ENCODE measurements at places on chromosomes 2 and 18.
A peak's percentile ranks its signal among the peaks of the same experiment; 100 is the strongest.

GRCh38 chr18:43279015-43279744, 1.9 kb upstream of the SYT4 start:
- no peak for DNase-seq

DNA sequence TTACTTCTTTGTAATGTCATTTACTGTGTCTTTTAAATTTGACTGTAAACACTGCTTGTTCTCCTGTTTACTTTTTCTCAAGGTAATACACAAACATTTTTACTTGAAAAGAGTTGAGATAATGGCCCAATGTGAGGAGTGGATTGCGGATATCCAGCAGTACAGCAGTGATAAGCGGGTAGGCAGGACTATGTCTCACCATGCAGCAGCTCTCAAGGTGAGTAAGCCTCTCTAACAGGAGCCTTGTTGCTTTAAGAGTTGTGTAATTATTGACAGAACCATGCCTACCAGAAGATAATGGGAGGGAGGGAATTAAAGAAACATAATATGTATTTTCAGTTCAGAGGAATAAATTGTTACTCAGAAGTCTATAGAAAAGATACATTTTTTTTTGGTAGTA, 16.5 kb upstream of the TTC27 start:
- no peak for DNase-seq

DNA sequence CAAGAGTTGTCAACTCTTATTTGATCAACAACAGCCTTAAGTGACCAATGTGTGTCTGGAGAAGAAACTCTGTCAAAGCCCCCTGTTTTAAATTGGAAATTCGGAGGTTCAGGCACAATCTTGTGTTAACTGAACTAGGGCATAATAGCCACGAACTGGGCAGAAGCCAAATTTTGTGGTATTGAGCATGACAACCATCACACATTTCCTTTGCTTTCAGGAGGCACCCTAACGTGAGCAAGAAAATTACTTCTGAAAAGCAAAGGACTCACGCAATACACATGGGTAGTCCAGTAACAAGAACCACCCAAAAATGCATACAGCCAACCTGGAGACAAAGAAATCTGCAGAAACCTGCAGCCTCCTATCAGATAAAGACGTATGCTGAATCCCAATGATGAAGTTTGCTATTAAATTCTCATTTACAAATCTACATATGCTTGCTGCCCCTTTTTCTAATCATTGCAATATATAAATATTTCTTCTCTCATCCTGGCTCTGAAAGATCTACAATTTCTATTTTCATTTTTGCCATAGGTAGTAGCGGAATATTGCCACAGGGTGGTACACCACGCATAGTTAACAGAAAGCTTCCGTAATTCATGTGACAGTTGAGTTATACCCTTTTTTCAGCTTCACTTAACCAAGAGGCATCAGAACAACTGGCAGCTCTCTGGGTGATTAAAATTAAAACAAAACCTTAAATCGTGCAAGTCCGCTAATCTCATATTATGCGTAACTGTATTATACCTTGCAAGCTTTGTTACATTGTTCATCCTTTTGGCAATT, 495.8 kb downstream of the NRXN1 start:
- DNase-seq, result no peak

GRCh38 chr2:239822146-239822831, 202.9 kb downstream of the NDUFA10 start:
- DNase-seq, result no peak

- DNase-seq, result no peak
Observed at GRCh38 chr2:43424262-43425207, 171.3 kb downstream of the THADA start.

DNA sequence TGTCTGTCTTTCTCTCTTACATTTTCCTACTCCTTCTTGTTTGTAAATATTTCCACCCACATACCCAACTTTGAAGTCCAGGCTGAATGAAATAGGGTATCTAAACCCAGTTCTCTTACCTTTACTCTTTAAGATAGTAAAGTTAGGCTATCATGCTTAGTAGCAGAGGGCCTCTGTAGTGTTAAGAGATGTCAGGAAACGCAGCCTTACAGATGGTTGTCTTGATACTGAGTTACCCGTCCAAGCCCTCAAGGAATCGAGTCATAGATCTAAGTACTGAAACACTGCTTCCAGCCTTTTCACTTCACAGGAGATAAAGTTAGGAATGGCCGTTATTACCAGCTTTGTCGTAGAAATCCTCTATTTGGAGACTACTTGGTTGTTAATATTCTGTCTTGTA, 24.3 kb downstream of the MRPS9 start:
- no peak for DNase-seq

- no peak for DNase-seq
Observed at GRCh38 chr2:200422071-200422470, 87.8 kb downstream of the KCTD18 start.

DNA sequence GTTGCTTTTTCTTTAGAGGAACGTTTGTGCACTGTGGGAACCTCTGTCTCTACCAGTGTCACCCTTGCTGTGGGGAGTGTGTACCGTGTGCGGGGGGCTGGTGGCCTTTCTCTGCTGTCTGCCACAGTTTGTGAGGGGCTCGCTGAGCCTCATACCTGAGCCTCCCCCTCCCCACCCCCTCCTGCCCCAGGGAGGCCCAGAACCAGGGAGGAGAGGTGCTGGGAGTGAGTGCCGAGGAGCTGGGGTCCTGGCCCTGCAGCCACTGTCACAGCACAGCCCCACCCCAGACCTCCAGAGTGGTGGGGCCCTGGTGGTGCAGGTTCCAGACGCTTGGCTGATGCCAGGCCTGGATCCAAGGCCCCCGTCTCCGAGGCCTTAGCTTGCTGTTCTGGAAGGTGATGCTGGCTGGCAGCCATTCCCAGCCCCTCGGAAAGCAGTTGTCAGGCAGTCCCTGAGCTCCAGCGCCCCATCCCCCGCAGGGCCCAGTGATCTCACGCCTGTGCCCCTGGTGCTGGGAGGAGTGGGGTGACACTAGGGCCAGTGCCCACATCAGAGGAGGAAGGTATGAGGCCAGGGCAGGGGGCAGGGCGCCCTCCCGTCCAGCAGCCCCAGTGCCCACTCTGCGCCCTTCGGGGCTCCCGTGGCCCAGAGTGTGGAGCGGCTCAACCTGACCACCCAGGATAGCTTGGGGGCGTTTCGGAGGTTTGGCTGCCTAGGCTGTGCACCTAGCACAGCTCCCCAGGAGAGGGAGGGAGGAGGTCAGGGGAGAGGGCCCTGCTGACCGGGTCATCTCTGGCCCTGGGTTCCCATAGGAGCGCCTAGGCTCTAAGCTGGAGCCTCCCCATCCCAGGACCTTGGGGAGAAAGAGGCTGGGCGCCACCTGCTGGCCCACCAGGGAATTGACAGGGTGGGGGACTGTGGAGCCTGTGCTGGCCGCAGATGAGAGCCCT, 53.0 kb upstream of the ALPP start:
- DNase-seq, result peak; percentile 46

DNA sequence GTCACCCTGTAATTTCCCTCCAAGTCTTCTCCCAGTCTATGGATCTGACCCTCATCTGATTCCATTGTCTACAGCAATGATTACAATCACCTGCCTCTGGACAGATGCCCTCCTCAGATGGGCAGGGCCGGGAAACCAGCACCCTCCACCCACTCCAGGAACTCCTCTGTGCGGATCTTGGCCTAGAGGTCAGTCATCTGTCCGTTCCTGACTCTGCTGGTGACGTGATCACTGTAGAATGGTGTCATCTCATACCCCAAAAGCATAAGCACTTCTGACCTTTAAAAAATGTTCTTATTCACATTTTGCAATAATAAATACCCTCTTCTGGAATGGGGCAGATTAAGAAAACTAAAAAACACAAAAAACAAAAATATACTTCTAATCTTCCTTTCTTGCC, 29.5 kb upstream of the BZW1 start:
- DNase-seq, result no peak

GRCh38 chr2:25982273-25982967, at the start of gene KIF3C:
Gene KIF3C (minus strand): TSS chr2:25982497. CDS start chr2:25981917, 580 bp downstream.
- DNase-seq, result peak; percentile 74

DNA sequence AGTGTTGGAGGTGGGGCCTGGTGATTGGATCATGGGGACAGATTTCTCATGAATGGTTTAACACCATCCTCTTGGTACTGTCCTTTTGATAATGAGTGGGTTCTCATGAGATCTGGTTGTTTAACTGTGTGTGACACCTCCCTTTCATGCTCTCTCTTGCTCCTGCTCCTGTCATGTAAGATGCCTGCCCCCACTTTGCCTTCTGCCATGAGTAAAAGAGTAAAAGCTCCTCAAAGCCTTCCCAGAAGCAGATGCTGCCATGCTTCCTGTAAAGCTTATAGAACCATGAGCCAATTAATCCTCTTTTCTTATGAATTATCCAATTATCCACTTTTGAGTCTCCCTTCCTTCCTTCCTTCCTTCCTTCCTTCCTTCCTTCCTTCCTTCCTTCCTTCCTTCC, 317.7 kb downstream of the RDH14 start:
- DNase-seq, result no peak

DNA sequence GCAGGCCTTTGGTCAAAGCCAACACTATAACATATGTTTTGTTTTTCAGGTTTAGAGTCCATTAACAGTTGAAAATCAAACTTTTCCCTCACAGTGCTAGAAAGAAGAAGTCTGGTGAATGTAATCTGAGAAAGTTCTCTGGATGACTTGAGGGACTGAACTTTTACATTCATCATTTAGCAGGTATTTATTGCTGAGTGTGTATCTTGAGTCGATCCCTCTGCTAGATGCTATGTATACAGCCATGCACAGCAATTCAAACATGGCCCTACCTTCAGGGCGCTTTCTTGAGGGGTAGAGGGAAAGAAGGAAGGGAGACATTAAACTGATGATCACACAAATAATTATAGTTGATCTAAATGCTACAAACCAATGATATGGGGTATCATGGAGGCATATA, 89.6 kb downstream of the CLHC1 start:
- DNase-seq, result no peak

GRCh38 chr18:70423988-70424387, 135.1 kb downstream of the SOCS6 start:
- no peak for DNase-seq

GRCh38 chr18:21663578-21663977, 41.0 kb downstream of the ABHD3 start:
- no peak for DNase-seq

- DNase-seq, result no peak
Observed at GRCh38 chr18:63065172-63065571, 254.4 kb downstream of the BCL2 start.

DNA sequence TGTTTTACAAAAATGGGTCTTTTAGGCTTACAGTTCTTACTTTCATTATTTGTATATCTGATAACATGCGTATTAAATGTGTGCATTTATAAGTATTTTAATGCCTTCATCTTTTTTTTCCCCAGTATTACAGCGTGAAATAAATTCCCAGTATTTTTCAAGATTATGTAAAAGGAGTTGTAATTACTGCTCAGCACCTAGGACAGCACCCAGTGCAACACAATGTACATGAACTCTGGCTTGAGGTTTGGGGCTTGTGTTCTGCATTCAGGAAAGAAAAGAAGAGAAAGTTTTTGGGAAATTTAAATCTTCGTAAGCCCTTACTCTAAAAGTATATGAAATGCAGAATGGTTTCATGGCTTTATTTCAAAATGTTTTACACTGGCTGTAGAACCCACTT, 16.7 kb downstream of the ZNF638 start:
- DNase-seq, result no peak

DNA sequence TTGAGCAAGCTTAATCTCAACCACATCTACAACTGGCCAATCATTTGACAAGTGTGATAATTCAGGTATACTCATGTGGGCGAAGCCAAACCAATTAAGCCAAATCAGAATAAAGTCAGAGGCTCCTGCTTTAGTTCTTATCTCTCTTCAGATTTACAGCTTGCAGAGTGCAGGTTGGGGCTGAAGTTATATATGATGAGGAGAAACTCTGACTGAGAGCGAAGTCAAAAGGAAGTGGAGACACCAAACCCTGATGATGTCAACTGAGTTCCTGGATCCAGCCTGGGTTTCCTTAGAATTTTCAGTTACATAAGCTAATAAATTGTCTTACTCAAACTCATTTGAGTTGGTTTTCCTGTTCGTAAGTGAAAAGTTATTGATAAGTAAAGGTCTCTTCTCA, 73.9 kb downstream of the ASXL2 start:
- DNase-seq, result no peak

DNA sequence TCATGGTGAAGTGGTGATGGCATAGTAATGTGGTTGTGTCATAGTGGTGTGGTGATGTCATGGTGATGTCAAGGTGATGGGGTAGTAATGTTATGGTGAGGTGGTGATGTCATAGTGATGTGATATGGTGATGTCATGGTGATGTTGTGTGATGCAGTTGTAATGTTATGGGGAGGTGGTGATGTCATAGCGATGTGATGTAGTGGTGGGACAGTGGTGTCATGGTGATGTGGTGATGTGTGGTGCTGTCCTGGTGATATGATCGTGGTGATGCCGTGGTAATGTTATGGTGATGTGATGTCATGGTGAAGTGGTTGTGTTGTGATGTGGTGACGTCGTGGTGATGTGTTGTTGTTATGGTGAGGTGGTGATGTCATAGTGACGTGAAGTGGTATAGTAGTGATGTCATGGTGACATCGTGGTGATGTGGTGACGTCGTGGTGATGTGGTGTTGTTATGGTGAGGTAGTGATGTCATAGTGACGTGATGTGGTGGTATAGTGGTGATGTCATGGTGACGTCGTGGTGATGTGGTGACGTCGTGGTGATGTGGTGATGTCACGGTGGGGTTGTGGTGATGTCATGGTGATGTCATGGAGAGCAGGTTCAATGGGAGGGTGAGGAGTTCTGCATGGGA, 242.7 kb upstream of the MYT1L start:
- no peak for DNase-seq

- DNase-seq, result no peak
Observed at GRCh38 chr18:5464251-5464650, 79.5 kb downstream of the EPB41L3 start.

DNA sequence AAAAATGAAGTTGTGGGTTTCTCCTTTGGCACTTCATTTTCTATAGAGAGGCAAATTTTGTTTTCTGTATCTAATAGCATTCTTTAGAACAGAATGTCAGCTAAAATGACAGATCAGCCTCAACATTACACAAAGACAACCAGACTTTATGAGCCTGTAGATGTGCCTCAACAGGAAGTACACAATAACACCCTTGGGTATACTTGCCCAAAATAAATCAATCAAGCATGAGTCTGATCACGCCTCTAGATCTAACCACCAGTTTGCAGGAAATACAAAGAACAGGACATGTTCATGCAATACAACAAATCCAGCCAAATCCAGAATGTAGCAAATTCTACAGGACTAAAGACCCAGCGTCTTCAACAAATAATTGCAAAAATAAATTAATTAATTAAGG, 11.2 kb upstream of the DAPL1 start:
- no peak for DNase-seq

DNA sequence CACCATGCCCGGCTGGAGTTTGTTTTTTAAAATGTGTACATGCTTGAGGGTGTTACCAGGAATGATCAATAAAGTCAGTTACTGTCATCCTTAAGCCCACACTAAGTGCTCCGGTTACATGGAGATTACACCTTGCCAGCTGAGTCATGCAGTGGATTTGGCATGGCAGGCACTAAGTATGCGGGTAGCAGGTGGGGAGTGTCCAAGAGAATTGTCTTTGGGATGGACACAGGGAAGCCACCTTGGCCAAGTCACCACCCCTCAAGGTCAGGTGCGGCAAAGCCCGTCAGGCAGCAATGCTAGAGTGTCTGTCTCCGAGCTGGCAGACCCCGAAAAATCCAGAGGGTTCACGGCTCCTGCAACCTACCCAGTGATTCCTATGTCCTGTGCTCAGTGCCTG, 54.8 kb downstream of the GBX2 start:
- no peak for DNase-seq
